ENCODE measurements at places on chromosomes 6 and 20.
A peak's percentile ranks its signal among the peaks of the same experiment; 100 is the strongest.

DNA sequence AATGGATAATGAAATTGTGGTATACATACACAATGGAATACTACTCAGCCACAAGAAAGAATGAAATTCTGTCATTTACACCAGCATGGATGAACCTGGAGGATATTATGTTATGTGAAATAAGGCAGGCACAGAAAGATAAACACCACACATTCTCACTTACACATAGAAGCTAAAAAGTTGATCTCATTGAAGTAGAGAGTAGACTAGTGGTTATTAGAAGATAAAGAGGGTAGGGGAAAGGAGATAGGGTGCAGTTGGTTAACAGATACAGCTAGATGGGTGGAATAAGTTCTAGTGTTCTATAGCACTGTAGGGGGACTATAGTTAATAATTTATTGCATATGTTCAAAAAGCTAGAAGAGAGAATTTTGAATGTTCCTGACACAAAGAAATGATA, 25.5 kb upstream of the LTV1 start:
- no peak for DNase-seq

- DNase-seq, result peak; percentile 39
Measured at GRCh38 chr20:571754-572441, 28.3 kb upstream of the CSNK2A1 start.

- DNase-seq, result no peak
Measured at GRCh38 chr6:167208819-167209576, 51.2 kb upstream of the GPR31 start.

GRCh38 chr20:34647737-34648136, 29.2 kb downstream of the PIGU start:
- no peak for DNase-seq

DNA sequence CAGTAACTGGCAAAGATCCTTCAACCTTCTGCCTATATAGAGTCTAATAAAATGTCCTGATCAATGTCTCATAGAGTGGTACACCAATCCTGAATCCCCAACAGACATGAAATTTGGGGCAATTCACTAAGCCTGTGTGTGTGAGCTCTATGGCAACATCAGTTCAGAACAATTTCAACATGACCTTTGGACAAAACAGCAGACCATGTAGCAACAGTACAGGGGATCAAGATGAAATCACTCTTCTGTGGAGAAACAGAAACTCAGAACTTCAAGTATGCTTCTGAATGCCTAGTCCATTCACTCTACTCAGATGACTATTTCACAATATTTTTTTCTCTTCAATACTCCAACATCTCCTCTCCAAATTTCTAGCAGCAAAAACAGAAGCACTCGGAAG, 49.1 kb upstream of the OPRM1 start:
- DNase-seq, result no peak

- no peak for DNase-seq
Measured at GRCh38 chr20:62069741-62070216, 4.1 kb upstream of the TAF4 start.

DNA sequence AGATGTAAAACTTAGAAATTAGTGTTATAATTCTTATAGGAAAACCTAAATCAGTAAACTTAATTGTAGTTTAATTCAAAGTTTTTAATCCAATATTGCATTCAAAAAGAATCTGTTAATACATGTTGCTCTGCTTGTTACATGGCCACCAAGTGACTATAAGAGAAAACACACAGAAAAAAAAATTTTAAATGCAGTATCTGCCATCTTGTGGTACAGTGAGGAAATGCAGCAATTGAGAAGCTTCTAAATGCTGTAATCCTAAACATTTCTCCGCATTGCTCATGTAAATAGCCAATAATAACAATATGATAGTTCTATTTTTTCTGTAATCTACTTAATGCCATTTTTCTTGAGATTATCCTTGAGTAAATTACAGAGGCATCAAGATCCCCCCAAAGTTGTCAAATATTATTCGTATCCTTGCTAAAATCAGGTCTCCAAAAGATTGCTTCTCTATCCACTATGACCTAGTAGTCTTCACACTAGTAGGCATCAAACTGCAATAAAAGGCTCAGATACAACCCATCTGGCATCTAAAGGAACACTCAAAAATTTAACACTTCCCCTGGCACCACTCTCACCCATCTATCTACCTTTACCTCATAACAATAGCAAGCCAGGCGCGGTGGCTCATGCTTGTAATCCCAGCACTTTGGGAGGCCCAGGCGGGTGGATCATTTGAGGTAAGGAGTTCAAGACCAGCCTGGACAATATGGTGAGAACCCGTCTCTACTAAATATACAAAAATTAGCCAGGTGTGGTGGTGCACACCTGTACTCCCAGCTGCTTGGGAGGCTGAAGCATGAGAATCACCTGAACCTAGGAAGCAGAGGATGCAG, 34.6 kb downstream of the HDAC2 start:
- peak; percentile 33 for DNase-seq

DNA sequence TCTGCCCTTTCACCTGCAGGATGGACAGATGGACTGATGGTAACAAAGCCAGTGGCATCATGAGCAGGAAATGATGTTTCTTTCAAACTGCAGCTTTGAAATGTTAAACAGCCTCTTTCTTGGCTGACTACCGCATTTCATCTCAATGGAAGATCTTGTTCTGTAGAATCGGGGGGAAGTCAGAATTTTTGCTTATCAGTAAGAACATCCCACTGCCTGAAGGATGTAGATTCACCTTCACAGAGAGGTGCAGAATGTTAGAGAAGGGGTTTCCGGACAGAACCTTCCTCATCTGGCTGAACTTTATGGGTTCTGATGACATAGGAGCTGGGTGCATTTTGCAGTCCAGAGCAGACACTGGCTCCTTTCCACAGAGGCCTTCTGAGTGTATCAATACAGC, 32.7 kb downstream of the GGTLC1 start:
- DNase-seq, result no peak
